Muscle of arm (tissue), 14 donors: ENCODE measurements at places on chromosomes 5 and 9.
A peak's percentile ranks its signal among the peaks of the same experiment; 100 is the strongest.

DNA sequence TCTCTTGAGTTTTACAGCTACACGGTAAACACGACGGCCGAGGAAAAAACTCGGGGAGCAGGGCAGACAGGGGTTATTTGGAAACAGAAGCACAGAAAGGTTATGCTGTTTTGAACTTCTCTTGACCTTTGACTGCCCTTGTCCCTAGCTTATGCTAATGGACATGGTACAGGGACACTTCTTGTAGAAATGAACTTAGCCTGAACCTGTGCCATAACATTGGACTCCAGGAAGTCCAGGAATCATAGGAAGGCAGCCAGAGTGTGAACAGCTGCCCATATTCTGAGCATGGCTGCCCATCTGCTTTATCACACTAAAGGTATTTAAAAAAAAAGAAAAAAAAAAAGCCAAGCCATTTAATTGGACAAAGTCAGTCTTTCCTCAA is 46.1 kb downstream of the NR6A1 start:
- DNase-seq: no peak

GRCh38 chr9:100190339-100190738 is 91.3 kb downstream of the INVS start:
- DNase-seq: no peak

GRCh38 chr9:81609782-81610739 is 79.3 kb downstream of the TLE1 start:
- no peak for DNase-seq

GRCh38 chr5:140220032-140220697 is 45.2 kb downstream of the CYSTM1 start:
- DNase-seq: no peak

- DNase-seq: peak; percentile 10
Observed at GRCh38 chr5:153080940-153081339, 409.5 kb upstream of the GRIA1 start.

DNA sequence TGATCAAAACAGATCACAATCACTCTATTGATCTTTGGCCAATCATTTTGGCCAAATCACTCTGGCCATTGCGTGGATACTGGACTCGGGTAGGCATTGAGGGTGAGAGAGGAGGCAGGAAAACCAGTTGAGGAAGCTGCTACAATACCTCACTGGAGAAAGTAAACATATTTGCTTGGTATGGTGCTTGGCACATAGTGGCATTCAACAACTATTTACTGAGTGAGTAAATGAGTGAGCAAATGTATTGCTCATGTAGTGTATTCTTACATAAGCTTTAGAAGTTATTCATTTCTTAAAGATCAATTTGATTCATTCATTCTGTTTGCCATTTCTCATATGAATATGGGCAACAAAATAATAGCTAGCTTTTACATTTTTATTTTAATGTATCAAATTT is 4.0 kb upstream of the DEPDC1B start:
- DNase-seq: no peak

DNA sequence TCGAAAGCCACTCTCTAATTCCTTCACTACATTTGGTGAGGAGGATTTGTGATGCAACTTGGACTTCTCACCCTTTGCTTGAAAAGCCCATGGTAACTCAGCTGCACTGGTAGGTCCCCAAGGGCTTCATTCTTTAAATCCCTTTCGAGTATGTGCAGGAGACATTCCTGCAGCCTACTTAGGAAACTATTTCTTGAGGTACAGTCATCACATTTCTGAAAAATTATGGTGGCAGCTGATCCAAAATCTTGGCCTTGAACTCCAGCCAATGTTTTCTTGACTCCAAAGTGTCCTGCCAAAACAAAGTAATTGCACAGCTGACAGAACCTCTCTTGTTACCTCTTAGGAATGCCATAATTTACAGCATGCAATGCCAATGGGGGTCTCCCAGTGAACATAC is 99.7 kb downstream of the NPR3 start:
- no peak for DNase-seq

DNA sequence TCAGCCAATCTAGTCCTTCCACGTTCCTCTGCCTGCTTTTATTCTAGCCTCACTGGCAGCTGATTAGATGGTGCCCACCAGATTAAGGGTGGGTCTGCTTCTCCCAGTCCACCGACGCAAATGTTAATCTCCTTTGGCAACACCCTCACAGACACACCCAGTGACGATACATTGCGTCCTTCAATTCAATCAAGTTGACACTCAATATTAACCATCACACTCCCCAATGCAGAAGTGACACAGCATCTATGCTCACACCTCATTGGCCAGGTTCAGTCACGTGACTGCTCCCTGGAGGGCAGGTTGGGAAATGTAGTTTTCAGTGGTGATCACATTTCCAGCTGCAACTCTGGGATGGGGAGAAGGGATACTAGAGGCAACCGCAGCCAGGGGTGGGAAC is 13.0 kb downstream of the SUSD3 start:
- no peak for DNase-seq

DNA sequence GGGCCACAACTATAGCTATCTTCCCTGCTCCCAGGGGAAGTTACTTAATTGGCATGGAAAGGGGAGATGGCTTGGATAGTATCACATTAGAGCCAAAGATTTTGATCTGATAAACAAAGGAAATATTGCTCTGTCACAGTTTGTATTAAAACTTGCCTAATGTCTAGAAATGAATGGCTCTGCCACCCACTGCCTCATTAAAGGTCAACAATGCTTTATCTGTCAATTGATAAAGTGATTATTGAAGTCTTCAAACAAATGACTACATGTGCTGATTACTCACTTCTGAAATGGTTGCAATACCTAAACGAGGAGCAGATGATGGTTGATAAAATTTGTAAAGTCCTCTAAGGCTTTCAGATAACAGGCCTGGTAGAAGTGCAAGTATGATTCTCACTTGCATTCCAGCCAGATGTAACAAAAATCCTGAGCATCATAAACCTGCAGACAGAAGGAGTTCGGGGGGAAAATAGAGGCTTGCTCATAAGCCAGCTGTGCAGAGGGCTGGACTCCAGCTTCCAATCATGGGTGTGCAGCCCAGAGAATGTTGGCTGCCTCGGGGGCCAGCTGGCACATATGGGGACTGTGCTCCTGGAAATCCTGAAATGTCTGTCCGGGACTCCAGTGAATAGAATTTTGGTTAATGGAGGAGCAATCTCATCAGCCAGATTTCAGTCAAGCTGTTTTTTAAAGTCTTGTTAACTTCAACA is 200.5 kb upstream of the SLC27A6 start:
- DNase-seq: peak; percentile 86

- DNase-seq: no peak
Observed at GRCh38 chr9:129869585-129870501, 34.6 kb downstream of the USP20 start.

DNA sequence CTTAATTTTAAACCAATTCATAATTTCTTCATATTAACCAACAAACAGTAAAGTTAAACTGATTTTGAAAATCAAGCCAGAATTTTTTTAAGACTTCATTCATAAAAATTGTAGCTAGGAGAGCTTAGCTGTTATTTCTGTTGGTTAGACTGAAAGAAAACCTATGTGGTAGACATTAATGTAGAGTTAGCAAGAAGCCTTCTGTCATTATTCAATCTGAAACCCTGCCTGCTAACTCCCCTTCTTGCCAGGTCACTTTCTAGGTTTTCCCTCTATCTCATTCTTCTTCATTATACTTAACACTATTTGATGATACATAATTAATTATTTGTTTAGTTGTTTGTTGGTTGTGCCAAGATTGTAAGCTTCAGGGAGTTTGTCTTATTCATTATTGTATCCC is 304.3 kb upstream of the MEF2C start:
- no peak for DNase-seq

- DNase-seq: no peak
Observed at GRCh38 chr9:125985998-125986655, 239.0 kb downstream of the PBX3 start.

DNA sequence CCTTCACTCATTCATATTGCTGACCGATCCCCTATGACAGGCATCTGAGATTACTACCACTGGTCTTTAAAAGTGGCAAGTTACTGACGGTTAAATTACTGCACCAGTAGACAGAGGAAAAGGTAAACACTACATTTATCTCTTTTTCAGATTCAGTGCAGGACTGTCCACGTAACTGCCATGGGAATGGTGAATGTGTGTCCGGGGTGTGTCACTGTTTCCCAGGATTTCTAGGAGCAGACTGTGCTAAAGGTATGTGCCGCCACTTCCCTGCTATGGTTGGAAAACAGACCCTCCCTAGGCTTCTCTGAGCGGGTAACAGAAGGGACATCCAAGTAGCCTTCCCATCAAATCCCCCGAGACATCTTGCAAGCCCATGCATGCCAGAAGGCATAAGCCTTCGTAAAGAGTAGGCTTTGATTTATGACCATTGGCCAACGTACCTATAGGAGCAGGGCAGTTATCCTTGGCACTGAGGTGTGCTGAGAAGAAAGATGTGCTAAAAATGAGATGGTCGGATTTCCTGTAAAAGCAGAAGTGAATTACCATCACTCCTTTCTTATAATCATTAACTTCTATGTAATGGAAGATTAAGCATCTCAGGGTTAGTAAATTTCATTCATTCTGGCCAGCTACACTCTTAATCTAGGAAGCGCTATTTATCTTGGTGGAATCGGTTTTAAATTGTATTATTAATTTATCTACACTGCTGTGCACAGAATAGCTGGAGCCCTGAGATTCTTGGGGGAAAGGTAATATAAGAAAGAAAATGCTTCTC is 193.4 kb upstream of the WWC1 start:
- no peak for DNase-seq

- DNase-seq: no peak
Observed at GRCh38 chr9:124454296-124454695, 4.0 kb downstream of the ADGRD2 start.

GRCh38 chr5:174553556-174553955 is 170.8 kb upstream of the MSX2 start:
- no peak for DNase-seq

GRCh38 chr9:37452611-37453010 is 12.6 kb downstream of the ZBTB5 start:
- DNase-seq: no peak

DNA sequence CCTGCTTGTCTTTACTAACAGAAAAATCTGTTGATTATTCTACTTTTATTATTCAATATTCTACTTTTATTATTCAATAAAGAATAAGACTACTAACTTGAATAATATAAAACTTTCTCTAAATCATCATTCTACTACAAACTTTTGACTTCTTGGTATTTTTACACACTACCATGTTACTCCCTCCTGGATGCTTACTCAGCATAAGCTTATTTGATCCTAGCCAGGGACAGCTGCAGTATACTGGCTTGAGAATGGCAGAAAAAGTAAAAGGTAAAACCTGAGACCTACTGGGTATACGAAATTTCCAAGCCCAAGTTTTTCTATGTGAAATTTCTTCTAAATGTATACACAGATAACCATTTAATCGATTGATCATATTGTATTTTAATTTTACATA is 26.1 kb downstream of the PGGT1B start:
- DNase-seq: no peak

DNA sequence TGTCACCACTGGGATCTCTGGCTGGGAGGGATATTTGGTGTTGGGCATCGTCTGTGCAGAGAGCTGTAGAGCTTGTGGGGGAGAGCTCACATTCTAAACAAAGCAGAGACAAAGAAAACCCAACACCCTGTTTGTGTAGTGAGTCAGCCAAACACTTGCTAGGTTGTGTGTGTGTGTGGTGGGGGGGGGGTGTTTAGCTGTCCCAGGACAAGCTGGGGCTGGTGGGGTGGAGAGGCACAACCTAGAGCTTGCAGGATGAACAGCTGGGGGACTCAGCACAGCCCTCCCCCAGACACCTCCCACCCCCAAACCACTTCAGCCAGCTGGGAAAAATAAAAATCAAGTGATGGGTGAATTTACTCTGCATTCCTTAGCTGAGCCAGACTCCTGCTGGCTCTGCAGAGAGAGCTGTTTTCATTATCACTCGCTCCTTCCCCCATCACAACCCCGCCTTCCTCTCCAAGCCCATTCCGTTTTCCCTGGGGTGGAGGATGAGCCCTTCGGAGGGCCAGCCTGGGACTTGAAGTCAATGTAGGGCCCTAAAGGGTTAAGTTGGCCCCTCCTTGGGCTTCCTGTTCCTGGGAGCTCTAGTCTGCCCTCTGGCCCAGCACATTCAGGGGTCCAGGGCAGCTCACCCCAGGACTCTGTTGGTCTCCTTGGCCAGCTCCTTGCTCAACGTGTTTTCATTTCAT is 2.6 kb downstream of the OLFML2A start:
- DNase-seq: no peak

GRCh38 chr9:133581011-133581410 is 28.2 kb downstream of the FAM163B start:
- no peak for DNase-seq

DNA sequence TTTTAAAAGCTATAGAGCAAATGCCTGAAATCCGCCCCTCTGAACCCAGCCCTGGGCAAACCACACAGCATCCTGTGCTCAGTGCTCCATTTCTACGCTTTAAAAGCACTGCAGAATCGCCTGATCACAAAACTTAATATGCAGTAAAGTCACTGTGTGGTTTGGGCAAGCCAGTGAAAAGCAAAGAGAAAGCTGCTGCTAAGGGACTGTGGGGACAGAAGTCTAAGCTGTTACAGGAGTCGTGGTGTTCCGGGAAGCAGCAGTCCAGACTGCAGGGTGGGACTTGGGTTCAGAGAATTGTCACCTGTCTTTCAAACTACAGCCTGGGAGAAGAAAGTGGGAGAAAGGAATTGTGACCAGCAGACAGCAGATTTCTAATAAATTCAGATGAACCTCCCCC is 8.2 kb downstream of the RAPGEF1 start:
- no peak for DNase-seq

DNA sequence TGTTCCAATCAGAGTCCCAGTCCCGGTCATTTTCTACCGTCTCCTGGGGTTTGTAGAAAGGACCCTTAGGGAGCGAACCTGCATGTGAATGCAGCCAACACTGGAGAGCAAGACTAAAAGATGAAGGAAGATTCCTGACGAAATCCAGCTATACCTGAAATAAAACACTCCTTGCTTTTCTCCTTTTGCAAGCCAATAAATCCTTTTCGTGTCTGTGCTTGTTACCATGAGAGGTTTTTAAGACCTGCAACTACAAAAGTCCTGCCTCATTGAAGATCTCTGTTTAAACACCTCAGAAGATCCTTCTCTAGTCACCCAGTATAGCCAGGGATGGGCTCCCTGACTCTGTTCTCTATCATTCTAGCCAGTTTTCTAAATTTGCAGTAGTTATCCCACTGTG is 10.0 kb upstream of the SLC34A1 start:
- DNase-seq: no peak

DNA sequence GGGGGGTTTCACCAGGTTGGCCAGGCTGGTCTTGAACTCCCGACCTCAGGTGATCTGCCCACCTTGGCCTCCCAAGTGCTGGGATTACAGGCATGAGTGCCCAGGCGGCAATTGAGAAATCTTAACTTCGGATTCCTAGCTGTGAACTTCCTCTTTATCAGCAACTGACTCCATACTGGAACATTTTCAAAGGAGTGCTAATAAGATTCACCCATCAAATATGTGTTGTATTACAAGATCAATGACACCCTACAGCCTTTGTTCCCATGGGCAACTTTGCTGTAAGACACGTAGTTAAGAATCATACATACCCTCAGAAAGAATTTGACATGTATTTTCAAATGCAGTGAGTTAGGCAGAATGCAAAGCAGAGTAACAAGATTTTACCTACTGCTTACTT is 23.1 kb upstream of the ACOT12 start:
- DNase-seq: no peak
